ENCODE measurements at places on chromosomes 7 and 10. TPM values are rescaled to one million over a fixed set of nuclear protein-coding genes. Genes with fewer than 3 reads are reported as not detected.

GRCh38 chr7:94130716-94131115 lies 126.6 kb upstream of the BET1 start:
- no peak for DNase-seq

DNA sequence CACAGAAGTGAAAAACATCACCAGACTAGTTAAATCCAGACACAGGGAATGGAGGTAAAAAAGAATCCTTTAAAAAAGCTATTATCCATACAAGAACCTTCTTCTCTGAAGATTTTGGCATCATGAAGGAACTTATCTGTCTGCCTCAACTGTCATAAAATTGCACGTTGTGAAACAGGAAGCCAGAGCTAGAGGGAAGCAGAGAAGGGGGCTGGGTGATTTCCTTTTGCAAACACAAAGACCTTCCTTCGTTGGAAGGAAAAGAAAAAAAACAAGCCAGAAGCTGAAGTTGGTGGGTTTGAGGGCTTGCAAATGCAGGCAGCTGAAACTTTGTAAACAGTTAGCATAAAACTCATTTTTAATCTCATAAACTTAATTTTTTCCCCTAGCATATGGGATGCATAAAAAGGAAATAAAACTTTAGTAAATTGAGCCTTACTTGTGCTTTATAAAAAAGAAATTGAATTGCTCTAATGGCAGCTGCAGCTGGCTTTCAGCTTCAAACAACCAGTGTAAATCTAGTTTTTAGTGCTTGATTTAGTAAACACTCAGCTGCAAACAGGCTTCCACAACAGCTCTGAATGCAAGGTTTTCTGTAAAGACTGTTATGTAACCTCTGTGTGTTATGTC lies 101.6 kb downstream of the OTUD1 start:
- DNase-seq = peak; percentile 18

DNA sequence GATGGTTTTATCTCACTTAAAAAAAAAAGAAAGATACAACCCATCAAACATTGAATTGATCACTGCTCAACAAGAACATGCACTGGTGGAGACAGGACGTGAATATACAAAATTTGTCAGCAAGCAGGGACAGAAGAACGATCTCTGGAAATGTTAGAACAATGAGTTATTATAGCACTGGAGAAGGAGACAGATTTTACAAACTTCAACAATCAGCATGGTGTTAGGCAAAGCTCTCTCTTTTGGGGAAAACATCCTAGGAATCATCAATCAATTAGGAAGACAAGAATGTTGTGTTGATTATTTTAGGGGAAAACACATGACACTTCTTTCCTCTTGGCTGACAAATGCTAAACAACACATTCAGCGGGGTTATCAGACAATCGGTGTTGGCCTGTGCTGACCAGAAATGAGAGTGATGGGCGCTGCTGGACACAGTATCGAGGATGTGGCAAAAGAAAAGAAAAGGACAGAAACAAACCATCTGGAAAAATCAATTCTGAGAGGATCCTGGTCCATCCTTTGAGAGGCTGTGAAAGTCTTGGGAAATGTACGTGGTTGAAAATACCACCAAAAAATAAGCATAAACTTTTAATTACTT lies 103.9 kb downstream of the RAPGEF5 start:
- DNase-seq = no peak

- DNase-seq = no peak
These were observed 32.8 kb upstream of the DGKI start for GRCh38 chr7:137879357-137880158.

- DNase-seq = no peak
These were observed 272.0 kb downstream of the BAMBI start for GRCh38 chr10:28949005-28950004.

DNA sequence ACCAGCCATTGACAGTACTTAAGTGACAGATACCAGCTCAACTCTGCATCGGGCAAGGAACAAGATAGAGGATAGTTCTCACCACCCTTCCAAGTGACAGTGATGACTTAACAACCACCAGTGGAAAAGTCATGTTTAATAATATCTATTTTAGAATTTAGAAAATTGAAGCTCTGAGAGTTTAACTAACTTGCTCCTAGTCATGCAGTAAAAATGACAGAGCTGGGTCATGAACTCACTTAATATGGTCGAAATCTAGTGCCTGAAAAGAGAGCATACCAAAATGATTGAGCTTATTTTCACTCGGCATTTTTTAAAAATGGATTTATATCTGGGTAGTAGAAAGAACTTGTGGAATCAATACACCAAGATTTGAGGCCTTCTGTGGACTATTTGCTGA lies 367.8 kb upstream of the IGFBP3 start:
- DNase-seq = no peak

LMOD2 gene
- not detected for total RNA-seq

TUBAL3 gene
- total RNA-seq = not detected

MOGAT3 gene
- total RNA-seq = not detected

RABGEF1 gene
- 21.9 TPM for total RNA-seq

PDE1C gene
- total RNA-seq = not detected

CAPZA2 gene
- total RNA-seq = 182 TPM

PALD1 gene
- 1.5 TPM for total RNA-seq

DUSP5 gene
- total RNA-seq = 25.9 TPM

All from activated CD4-positive, alpha-beta T cell treated with anti-CD3 and anti-CD28 coated beads, Interleukin-2, amount 10 ng/mL, durations not matched to agents 7 days and 5 days (primary cell).